ENCODE measurements at places on chromosomes 11 and 22.
A peak's percentile ranks its signal among the peaks of the same experiment; 100 is the strongest.

DNA sequence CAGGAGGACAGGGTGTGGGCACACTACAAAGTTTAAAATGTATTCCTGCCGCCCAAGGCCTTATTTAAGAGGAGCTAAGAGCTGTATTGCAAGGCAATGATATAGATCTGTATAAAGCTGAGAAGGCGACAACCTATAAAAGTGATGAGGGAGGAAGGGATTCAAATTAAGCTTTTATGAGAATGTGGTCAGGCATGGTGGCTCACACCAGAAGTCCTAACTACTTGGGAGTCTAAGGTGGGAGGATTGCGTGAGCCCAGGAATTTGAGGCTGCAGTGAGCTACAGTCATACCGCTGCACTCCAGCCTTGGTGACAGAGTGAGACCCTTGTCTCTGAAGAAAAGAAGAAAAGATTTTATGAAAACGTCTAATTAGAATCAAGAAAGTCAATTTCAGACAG is 9.7 kb upstream of the GLB1L3 start:
- DNase-seq, result no peak

DNA sequence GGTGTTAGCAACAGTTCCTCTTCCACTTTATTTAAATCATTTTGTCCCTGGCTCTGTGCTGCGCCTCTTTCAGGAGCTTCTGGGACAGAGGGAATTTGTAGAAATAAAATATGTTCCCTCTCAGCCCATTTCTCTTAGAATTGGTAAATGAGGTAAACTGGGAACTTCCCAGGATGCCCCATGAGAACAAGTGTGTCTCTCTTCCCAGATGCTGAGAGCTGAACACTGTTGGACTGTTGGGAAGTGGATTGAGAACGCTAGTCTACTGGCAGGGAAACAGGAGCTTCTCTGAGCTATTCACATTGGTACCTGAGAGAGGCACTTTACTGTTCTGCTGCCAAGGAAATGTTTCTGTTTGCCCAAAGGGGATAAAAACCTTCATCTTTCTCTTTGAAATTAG is 4.0 kb downstream of the CRY2 start:
- DNase-seq, result no peak

DNA sequence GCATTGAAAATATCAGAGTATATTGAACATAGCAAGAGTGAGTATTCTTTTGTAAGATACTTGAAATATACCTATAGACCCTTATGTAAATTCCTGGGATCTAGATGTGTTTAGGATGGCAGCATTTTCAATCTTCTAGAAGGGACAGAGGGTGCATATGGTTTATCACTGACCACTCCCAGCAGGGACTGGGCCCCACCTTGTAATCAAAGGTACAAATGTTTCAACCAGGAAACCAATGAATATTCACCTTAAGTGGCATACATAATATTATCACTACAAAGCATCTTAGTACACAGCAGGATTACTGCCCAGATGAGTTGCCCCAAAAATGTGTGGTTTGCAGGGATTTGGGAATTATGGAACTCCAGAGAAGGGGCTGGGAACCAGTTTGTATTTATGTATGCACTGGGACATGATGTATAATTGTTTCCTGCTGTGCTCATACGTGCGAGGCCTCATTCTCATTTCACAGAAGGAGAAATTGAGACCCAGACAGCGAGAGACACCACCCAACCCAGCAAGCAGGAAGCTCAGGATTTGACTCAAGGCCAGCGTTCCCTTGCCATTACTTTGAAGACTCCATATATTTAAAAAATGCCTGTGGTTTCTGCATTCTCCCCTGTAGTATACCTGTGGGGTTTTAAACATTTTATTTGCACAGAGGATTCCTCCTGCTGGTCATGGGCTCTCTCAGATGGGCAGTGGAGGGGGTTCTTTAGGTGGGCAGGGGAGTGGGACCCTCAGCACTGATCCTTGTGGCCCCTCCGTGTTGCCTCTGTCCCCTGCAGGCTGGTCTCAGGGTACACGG is 5.2 kb downstream of the APOL4 start:
- no peak for DNase-seq

GRCh38 chr11:28107191-28107749 is 686 bp downstream of the KIF18A start:
- no peak for DNase-seq

DNA sequence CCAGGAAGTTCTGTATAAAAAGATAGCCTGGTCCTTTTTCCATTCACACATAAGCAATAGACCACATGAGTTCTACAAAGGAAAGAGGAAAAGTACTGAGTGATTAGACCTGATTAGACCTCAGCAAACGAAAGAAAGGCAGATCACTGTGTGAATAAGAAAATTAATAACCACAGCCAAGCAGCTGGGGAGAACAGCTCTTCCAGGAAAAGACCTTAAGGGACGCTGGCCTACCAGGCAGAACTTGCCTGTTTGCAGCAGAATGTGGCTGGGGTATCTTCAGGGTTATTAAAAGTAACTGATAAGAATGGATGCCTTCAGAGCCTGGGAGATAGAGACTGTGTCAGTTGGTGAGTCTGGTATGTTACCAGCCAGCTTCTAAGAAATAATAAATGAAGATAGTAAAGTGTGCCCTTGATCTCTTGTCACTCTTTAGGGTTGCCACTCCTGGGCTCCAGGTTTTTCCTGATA is 172.9 kb downstream of the DBX1 start:
- DNase-seq, result no peak

- no peak for DNase-seq
Observed at GRCh38 chr22:46484861-46485595, 52.4 kb downstream of the CELSR1 start.

DNA sequence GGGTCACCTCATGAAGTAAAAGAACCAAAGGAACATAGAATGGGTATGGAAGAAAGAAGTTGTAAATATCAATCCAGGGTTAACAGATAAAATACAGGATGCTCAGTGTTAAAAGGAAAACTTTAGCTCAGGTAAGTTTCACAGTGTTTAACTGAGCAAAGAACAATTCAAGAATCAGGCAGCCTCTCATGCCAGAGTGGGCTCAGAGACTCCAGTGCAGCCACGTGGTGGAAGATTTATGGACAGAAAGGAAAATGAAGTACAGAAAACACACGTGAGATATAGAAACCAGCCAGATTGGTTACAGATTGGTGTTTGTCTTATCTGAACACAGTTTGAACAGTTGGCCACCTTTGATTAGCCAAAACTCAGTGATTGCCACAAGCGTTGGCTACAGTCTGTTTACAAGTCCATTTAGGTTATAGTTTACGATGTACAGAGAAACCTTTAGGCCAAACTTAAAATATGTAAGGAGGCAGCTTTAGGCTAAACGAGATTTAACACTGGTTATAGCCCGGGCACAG is 9.1 kb downstream of the AP5B1 start:
- no peak for DNase-seq

DNA sequence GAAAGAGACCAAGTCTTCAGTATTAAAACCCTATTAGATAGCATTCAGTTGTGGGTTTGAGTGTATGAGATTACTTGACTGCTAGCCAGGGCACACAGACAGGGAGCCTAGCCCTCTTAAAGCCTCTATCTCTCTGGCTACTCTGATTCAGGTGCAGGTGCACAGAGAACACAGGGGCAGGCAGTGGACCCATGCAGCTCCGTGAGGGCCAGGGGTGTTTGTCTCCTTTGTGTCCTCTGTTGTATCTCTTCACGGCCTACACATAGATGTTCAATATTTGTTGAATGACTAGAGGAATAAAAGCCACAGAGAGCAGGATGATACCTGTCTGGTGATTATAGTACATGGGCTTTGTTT is 21.5 kb upstream of the AIFM3 start:
- no peak for DNase-seq

- no peak for DNase-seq
Observed at GRCh38 chr22:28239941-28240340, 320.9 kb upstream of the PITPNB start.

DNA sequence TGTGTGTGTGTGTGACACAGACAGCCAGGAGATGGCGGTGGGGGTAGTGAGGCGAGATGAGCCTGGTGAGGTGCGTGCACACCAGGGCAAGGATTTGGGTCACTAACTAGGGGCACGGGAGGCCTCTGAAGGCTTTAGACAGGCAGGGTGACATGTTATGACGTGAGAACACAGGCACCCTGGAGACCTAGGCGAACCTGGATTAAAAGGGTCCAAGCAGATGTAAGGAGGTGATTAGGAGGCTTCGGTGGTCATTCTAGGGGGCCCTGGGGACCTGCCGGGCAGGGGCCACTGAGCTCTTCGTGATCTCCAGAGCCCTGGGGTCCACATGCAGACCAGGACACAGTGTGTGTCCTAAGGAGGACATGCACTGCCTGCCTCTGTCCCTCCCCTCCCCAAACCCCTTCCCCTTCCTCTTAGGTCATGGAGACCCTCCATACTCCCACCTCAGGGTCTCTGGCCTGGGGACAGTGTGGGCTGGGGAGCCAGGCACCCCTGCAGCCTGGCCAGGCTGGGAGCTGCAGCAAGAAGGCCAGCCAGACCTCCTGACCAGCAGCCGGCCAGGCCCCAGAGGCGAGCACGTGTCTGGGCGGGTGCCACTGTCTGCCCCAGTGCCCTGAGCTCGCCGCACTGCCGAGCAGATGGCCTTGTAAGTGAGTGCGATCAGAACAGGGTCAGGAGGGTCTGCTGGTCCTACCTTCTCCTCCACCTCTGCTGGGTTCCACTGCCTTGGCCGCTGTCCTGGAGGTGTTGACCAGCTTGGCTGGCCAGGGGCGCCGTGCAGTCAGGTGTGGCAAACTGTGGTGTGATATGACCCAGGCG is 32.1 kb downstream of the IFT27 start:
- peak; percentile 51 for DNase-seq

GRCh38 chr11:46560300-46560991 is 33.4 kb downstream of the AMBRA1 start:
- DNase-seq, result no peak

GRCh38 chr22:50057278-50058060 is 629 bp downstream of the TTLL8 start:
- no peak for DNase-seq

DNA sequence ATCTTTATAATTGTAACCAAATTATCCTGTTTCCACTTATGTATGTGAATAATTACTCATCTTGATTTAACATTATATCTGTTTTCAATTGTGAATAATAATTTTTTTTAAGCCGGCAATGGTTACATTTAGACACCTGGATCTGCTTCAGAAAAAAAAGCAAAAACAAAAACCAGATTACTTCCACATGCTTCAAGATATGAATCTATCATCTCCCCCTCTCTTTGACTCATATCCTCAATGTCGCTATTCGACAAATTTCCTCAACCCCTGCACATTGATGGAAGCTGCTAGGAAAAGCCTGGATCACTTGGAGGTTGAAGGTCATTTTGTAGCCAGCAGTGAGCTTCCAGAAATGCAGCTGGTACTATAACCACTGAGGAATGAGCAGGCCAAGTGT is 42.7 kb downstream of the SLC1A2 start:
- no peak for DNase-seq

Data from upper lobe of right lung (tissue), 1 donor.